ENCODE measurements at places on chromosomes 1 and 21.

GRCh38 chr1:63966016-63966415, 192.2 kb downstream of the ROR1 start:
- DNase-seq, result no peak

DNA sequence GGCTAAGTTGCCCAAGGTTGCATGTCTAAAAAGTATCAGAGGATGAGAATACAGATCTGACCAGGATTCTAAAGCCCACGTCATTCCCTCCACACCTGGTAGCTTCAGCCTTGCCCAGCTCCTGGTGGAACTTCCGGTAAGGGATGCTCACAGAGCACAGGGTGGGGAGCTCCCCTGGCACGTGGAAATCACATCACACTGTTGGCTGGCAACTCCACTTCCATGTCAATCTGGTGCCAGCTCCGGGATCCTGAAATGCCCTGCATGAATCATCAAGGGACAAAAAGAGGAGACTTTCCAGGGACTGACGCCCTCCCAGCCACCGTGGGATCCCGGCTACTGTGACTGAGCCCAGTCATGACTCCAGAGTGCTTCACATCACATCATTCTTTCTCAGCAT, 12.4 kb upstream of the BCAR3 start:
- DNase-seq, result no peak

DNA sequence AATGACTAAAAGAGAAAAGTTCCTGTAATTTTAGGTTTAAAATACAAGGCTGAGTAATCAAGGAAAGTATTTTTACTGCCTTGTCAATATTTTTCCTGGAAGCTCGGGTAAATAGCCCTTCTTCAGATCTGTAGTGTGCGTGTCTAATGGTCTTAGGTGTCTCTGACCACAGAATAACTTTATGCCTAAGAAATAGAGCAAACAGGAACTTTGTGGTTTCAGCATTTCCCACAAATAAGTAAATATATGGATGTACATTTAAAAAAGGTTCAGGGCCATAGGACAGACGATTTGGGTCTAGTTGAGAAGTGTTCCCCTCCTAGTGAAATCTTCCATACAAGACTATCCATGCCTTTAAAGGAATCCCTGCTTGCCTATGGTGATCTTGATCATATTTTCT, 107.0 kb downstream of the ZC3H11B start:
- DNase-seq, result no peak

DNA sequence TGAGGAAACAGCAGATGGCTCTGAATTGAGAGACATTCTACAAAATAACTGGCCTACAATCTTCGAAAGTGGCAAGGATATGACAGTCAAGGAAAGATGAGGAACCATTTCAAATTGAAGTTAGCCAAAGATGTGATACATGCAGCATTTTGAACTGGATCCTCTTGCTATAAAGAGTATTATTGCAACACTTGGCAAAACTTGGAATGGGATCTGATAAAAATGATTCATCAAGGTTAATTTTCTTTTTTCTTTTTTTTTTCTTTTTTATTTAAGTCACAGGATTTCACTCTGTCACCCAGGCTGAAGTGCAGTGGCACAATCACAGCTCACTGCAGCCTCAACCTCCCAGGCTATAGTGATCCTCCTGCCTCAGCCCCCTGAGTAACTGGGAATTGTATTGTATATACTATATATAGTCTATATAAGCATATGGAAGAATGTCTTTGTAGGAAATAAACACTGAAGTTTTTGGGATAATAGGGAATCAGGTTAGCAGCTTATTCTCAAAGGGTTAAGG, 49.8 kb upstream of the GJA8 start:
- DNase-seq, result no peak

- no peak for DNase-seq
Observed at GRCh38 chr1:154755858-154756730, 114.0 kb downstream of the KCNN3 start.

DNA sequence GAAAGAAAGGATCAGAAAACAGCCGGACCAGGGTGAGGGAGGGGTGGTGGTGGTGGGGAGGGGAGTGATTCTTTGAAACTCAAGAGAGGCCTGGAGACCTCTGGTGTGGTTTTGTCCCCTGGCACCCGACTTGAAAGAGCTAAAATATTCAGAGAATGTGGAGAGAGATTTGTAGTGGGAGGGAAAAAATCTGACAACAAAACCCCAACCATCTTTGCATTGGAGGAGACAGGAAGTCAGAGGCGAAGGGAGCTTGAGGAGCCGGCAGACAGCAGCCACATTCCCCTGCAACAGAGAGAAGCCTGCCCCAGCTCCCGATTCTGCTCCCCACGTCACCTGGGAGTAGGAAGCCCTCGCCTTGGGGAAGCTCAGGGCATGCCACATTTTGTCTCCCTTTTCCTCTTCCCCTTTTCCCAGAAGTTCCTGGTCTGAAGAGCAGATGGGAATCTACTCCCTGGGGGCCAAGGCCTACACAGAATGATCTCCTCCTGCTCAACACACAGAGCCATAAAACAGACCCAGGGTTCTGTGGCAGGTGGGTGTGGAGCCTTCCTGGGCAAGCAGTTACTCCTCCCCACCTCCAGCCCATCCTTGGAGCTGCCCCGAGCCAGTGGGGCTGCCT, 84.9 kb downstream of the ITPKB start:
- DNase-seq, result no peak

DNA sequence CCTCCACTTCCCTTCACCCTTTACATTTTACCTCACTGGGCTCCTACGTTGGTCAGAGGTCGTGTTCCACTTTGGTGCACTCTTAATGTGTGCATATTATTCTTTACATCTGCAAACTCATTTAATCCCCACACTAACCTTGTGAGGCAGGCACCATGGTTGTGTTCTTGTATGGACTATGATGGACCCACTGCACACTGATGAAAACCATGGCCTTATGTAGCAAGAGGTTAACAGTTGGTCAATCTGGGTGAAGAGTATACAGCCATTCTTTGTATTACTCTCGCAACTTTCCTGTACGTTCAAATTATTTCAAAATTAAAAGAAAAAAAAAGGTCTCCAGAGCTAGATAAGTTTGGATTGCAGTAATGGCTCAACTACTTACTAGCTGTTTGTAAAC, 78.5 kb downstream of the RUNX1 start:
- no peak for DNase-seq

DNA sequence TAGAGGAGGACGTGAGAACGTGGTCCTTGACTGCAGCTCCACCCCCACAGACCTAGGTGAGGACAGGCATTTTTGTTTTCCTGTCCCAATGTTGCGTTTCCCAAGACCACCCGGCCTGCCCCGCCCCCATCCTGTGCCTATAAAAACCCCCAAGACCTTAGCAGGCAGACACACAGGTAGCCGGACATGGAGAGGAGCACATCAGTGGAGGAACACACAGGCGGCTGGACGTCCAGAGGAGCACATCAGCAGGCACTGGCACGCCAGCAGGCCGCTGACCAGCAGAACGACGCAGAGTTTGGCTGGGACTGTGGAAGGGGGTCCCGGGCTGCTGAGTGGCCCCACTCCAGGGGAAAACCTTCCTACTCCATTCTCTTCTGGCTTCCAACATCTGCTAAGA, 12.7 kb upstream of the HMGCL start:
- DNase-seq, result no peak

DNA sequence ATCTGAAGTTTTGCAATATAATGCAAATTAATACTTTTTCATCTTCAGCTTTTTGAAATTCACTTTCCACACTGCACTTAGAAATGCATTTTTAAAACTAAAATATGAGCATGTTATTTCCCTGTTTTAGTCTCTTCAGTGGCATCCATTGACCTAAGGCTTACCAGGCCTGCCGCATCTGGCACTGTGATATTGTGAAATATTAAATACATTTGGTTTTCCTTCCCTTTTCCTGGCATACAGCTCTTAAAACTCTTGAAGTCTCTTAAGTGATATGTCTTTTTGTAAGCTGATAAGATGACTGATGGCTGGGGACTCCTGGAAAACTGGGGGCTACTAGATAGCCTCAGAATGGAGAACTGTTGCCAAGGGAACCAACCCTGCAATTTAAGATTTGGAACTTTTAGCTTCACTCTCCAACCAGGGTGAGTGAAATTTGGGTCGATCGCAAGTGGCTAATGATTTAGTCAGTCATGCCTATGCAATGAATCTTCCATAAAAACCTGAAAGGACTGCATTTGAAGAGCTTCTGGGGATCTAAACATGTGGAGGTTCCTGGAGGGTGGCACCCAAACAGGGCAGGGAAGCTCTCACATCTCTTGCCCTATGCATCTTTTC, 75.5 kb upstream of the PDC start:
- no peak for DNase-seq

GRCh38 chr1:21534674-21535378, 25.6 kb downstream of the ALPL start:
- DNase-seq, result no peak

DNA sequence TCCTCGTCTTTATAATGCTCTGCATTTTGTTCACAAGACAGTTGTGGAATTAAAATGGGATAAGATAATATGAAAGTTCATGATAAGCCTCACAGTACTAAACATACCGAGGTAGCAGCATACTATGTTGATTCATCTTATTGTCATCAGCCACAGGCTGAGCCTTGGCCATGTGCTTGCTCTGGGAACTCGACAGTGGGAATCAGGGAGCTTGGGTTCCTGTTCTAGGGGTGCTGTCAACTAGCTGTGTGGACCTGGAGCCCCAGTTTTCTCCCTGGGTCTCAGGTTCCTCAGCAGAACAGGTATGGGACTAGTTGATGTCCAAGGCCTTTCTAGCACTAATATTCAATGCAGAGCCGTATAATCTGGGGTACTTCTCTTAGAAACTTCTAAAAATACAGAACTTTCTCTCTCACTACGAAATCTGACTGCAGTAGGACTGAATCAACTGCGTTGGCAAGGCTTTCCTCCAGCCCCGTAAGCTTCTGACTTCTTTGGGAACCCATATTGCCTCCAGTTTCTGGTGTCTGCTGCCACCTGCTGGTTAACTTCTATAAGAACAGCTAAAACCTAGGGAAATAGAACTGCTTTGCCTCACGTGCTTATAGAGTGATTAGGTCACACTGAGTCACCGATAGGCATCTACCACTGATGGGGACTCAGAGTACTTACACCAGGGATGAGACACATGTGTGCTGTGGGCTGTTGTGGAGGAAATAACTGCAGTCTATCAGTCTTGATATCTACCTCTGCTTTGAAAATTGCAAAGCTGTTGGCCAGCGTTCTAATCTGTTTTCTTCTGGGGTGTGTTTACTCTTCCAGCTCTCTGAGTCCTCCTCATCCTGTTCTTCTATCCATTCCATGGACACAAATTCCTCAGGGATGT, 110.9 kb downstream of the RGL1 start:
- peak; percentile 45 for DNase-seq

GRCh38 chr1:31712068-31712467, 8.3 kb upstream of the COL16A1 start:
- DNase-seq, result no peak

- no peak for DNase-seq
Observed at GRCh38 chr21:16418226-16418625, 688.4 kb downstream of the USP25 start.

- no peak for DNase-seq
Observed at GRCh38 chr1:37124501-37124900, 90.2 kb upstream of the GRIK3 start.

DNA sequence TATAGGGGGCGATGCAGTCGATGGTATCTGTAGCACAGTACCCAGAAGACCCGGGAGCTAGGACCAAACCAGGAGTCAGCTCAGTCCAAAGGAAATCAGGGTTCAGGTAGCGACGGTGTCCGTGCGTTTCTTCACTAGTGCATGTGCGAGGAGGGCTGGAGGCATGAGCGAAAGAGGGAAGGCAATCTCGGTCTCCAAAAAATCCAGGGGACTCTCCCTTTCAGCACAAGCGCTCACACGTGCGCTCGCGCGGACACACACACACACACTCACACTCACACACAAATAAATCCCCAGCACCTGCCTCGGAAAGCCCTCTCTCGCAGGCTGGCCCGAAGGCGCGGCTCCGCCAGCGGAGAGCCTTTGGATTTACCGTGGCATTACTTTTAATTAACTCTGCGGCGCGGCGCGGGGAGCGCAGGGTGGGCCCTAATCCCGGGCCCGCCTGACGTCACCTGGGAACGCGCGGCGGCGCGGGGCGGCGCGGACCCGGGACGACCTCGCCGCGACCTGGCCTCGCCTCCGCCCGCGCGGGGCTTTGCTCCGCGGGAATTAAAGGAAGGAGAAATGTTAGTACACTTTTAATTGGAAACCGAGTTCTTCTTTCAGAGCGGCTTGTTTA, 121.2 kb downstream of the LMX1A start:
- DNase-seq, result no peak

GRCh38 chr1:160734301-160734700, 4.7 kb upstream of the SLAMF7 start:
- DNase-seq, result no peak

- no peak for DNase-seq
Observed at GRCh38 chr1:158181577-158181922, 855 bp downstream of the CD1D start.

GRCh38 chr21:46550116-46550941, 54.6 kb downstream of the S100B start:
- no peak for DNase-seq

DNA sequence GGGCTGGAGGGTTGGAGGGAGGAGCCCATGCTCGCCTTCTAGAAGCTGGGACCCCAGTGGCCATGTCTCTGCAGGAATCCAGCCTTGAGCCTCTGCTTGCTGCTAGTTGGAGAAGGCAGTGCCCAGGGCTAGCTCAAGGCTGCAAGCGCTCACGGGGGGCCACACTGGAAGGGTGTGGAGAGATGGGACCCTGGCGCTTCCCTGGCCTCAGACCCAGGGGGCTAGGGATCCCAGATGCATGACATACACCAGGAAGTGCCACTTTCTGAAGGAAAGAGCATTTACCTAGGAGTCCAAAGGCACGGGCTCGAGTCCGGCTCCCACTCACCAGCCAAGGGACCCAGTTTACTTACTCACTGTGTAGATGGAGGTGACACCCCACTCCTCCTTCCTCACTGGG, 32.6 kb downstream of the NENF start:
- DNase-seq, result no peak

GRCh38 chr1:243421784-243422183, 165.9 kb downstream of the SDCCAG8 start:
- DNase-seq, result peak; percentile 9

DNA sequence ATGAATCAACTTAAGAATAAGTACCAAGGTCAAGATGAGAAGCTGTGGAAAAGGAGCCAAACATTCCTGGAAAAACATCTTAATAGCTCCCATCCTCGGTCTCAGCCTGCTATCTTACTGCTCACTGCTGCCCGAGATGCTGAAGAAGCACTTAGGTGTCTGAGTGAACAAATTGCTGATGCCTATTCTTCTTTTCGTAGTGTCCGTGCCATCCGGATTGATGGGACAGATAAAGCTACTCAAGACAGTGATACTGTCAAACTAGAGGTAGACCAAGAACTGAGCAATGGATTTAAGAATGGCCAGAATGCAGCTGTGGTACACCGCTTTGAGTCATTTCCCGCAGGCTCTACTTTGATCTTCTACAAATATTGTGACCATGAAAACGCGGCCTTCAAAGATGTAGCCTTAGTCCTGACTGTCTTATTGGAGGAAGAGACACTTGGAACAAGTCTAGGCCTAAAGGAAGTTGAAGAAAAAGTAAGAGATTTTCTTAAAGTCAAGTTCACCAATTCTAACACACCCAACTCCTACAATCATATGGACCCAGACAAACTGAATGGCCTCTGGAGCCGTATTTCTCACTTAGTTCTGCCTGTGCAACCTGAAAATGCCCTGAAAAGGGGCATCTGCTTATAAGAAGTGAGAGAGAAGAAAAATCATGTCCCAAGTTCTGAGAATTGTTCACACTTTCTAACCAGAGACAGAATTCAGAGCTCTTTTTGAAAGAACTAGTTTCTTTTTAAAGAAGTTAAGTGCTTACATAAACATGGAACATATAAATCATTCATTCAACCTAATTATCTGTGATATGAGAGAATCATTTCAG, 35.7 kb downstream of the TOR1AIP1 start:
- no peak for DNase-seq

- peak; percentile 32 for DNase-seq
Observed at GRCh38 chr1:206982216-206982615, 12.0 kb upstream of the FCAMR start.

- DNase-seq, result no peak
Observed at GRCh38 chr1:118190561-118190960, 5.5 kb upstream of the SPAG17 start.
